NCI-H526 treated with DMSO at 0.1 percent for 48 hours (cell line): ENCODE measurements at places on chromosomes 5 and 9.

- DNase-seq = no peak
Observed at GRCh38 chr5:109739741-109740728, 50.3 kb downstream of the MAN2A1 start.

DNA sequence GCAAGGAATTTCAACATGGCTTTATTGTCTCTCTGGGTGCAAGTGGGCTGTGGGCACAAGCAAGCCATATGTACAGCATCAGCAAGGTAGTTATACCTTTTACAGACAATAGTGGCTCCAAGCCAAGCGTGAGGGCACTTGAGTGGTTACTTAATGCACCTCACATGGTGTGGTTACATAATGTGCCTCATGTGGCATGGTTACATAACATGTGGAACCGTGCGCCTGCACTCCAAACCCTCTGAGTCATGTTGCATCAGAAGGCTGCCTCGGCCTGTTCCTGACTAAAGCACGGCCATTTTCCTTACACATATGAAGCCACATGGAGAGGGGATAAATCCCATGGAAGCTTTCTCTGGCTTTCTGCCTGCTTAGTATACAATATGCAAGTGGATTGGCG, 150.9 kb downstream of the OSTF1 start:
- no peak for DNase-seq

DNA sequence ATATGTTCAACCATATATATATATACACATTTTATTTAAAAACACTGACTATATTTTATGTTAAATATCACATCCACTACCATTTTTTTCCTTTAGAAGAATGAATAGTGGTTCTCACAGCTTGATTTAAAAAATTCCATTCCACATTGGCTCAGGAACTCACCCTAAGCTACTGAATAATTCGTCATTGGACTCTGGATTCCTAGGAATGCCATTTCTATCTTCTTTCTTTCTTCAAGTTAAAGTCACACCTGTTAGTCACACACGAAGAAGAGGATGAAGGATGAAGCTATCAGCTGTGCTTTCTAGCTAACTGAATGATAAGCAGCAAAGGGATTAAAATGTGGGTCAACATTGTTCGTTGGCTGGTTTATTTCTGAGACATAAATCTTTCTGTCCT, 7.9 kb downstream of the ELOVL7 start:
- no peak for DNase-seq

- DNase-seq = no peak
Observed at GRCh38 chr5:157690690-157691433, 19.5 kb downstream of the C5orf52 start.

GRCh38 chr5:74850030-74850429, 16.2 kb downstream of the FAM169A start:
- DNase-seq = no peak

GRCh38 chr5:81971111-81971711, 612 bp upstream of the ATG10 start:
- DNase-seq = no peak

DNA sequence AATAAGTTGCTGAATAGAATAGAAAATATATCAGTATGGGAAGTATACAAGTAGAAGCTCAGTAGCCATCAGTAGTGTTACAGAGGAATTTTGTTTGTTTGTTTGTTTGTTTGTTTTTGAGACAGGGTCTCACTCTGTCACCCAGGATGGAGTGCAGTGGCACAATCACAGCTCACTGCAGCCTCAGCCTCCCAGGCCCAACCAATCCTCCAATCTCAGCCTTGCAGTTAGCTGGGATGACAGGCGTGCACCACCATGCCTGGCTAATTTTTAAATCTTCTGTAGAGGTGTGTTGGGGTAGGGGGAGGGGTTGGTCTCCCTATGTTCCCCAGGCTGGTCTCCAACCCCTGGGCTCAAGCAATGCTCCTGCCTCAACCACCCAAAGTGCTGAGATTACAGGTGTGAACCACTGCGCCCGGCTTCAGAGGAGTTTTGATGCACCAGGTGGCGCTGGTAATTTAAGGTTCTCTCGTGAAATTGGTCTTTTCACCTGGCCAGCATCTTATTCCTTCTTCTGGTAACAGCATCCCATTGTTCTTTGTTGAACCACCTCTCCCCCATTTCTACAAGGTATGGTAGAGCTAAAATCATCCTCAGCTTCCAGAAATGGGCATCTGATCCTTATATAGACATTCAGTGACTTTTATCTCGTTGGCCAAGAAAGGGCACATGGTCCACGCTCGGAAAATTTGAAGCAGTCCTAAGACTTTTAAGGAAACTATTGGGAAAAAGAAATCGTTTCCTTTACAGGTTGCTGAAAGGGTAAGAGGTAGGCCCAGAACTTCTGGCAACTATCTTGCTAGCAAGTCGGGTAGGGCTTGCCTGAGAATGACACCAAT, 157.1 kb downstream of the ARRDC3 start:
- no peak for DNase-seq

DNA sequence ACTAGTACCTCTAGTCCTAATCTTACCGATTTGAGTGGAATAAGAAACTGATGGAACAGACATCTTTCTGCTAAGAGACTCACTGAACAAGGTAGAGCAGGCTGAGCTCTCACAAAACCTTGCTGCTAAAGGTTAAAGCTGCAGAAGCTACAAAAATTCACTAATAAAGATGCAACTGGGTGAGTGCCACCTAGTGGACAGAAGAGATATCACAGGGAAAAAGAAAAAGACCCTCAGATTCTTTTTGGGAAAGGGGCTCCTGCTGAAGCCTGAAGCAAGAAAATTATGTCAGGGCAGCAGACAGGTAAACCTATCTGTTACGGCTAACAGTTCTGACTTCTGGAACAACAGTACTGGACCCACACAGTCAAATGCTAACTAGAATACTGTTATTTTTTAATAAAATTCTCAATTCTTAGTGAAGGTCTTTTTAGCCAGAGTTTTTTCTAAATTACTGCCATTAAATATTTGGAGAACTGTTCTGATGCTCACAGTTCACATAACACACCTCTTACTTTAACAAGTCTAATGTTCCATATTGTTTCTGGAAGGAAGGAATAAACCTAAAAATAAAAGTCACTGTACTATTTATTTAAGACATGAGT, 51.2 kb downstream of the DIAPH1 start:
- DNase-seq = no peak

DNA sequence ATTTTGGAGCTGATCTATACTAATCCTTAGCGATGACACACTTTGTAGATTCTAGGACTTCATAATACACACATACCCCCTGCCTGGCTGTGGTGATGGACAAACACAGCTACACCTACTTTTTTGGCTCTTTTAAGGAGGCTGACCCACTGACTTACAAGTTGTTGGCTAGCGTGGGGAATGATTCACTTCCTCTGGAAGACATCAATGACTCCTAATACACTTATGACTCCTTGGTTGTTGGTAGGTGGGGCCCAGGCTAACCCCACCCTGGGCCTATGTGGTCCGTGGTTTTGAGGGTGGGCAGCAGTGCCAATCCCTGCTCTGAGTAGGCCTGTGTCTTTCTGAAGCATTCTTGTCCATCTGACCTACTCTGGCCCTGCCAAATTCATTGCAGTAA, 144.4 kb downstream of the SLC12A2 start:
- DNase-seq = no peak

- DNase-seq = peak; percentile 16
Observed at GRCh38 chr9:19493174-19493811, 84.5 kb downstream of the ACER2 start.

- no peak for DNase-seq
Observed at GRCh38 chr9:131981116-131981776, 98.4 kb downstream of the MED27 start.

- no peak for DNase-seq
Observed at GRCh38 chr9:99962680-99963261, 56.3 kb downstream of the STX17 start.

DNA sequence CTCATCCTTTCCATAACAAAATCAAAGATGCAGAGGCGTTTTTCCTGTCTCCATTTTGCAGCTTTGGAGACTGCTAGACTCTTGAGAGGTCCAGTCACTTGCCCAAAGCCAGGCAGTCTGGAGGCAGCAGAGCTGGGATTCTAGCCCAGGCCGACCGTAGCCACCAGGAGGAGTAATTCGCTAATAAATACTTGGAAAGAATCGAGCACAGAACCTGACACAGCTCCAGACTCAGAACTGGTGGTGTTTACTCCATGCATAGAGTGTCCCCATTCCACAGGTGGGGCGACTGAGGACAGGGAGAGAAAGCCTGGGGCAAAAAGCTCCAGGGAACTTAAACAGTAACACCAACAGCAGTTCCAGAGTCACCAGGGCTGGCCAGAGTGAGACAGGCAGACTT, 10.7 kb upstream of the CERCAM start:
- no peak for DNase-seq

DNA sequence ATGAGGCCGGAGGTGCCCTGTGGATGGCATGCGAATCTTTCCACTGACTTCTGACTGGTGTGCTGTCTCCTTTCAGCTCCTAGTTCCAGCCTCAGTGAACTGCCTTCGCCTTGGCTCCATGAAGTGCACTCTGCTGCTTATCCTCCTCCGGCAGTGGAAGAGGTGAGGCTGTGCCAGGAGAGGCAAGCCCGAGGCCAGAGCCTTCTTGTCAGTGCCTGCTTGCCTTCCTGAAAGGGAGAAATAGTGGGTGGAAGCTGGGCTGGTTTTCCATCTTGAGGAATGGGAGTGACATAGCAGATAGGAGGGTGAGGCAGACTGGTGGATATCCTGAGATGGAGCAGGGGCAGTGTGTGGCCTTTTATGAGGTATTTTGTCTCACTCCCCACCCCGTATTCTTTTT, 29.7 kb downstream of the SH3GLB2 start:
- no peak for DNase-seq
